ENCODE measurements at places on chromosomes 1 and 21.

DNA sequence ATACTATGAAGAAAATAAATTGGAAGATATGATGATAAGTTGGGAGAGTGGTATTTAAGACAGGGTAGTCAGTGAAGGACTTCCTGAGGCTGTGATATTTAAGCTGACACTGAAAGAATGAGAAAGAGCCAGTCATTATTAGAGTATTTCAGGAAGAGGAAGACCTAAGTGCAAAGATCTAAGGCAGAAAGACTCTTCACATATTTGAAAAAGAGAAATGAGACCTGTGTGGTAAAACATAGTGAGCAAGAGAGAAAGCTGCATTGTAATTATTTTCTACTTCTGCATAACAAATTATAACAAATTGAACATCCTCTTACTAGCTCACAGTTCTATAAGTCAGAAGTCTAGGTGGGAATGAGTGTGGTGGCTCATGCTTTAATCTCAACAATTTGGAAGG is 34.6 kb upstream of the DOCK7 start:
- no peak for DNase-seq

DNA sequence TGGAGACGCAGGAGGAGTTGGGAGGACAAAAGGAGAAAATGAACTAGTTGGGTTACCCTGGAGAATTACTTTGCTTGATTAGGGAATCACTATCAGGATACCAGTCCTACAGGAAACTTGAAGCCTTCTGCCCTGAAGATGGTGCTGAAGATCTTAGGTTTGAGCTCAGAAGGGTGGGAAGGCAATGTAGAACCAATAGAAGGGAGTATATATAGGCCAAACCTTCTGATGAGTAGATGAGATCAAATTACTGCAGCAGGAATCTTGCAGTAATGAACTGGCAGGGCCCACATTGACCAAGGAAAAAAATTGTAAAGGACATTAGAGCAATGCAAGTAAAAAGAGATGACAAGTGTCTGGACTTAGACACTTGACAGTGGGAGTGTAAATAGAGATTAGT is 116.3 kb upstream of the CACYBP start:
- DNase-seq: peak; percentile 34

DNA sequence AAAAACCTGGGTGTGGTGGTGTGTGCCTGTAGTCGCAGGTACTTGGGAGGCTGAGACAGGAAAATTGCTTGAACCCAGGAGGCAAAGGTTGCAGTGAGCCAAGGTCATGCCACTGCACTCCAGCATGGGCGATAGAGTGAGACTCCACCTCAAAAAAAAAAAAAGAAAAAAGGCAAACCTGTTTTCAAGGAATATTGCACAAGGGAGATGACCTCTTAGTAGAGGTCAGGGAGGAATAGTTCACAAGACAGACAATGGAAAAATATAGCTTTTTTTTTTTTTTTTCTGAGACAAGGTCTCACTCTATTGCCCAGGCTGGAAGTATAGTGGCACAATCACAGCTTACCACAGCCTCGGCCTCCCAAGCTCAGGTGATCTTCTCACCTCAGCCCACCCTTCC is 22.5 kb upstream of the SUCO start:
- no peak for DNase-seq

DNA sequence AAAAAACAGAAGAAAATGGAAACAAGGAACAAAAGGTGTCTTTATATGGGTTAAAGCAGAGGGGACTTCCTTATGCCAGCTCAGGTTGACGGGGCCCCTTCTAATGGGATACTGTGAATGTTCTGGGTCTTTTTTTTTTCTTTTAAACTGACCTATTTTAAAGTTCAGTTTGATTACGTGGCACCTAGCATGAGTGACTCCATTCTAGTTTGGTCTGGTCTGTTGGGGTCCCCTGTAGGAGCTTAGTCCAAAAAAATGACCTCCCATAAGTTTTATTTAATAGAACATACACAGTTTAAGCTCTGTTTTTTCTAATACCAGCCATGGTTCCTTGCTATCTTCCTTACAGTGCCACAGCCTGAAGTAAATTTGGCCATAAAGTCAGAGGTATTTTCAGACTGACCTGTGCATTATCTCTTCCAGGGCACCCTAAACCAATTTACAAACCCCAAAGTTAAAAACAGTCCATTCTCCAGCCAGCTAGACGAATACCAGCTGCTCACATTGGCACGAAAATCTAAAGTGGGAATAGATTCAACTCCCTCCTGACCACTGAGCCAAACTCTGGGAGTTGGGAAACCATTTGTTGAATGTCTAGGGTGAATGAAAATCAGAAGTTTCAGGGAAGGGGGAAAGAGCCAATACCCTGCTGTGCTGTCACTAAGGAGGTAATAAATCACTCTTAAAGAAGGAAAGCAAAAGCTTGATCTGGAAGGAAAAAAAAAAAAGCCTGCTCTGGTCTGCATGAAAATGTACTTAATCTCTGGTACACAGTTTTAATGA is 42.4 kb downstream of the AKNAD1 start:
- no peak for DNase-seq

- DNase-seq: peak; percentile 88
Measured at GRCh38 chr21:33971492-33972013, 55.9 kb upstream of the ATP5PO start.

- no peak for DNase-seq
Measured at GRCh38 chr21:36321325-36322082, 1.5 kb downstream of the MORC3 start.

DNA sequence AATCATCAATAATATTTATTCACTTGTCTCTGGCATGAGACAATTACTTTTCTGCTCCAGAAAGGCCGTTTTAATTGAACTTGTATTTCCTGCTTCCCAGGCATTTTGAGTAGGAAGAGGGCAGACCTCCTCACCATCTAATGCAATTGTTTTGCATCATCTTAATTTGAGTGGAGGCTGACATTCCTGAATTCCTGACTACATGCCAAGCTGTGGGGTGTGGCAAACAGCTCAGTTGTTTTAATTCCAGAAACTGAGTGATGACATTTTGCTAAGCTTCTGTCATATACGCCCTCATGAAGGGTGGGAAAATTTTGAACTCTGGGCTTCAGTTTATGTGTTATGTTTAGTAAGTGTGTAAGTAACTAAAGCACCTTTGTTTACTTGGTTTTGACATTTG is 125.4 kb upstream of the USP25 start:
- no peak for DNase-seq

DNA sequence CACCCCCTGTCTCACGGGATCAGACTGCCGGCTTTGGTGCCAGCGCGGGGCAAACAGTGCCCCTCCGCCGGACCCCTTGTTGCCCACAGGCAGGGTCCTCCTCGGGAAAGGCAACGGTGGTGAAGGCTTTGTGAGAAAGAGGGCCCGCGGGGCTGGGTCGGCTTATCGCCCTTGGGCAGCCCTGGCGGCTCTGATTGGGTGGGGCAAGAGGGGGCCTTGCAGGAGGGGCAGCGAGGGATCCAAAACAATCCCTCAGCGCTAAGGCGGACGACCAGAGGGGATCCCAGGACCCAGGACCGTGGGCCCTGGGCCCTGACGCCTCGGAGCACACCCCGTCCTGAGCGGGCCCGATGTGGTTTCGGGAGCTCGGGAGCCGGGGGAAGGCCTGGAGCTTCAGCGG is 3.9 kb upstream of the ZNF678 start:
- DNase-seq: no peak

Measured in HFFc6 (cell line).